ENCODE measurements at places on chromosomes 3 and 15. TPM values are rescaled to one million over a fixed set of nuclear protein-coding genes. Genes with fewer than 3 reads are reported as not detected.

- DNase-seq: no peak
Measured at GRCh38 chr15:39165020-39165706, 415.7 kb upstream of the THBS1 start.

- DNase-seq: no peak
Measured at GRCh38 chr3:122067214-122067550, 12.0 kb downstream of the CD86 start.

- no peak for DNase-seq
Measured at GRCh38 chr15:80906159-80906766, 83.4 kb downstream of the MESD start.

GRCh38 chr15:73617301-73617831 lies 15.8 kb downstream of the NPTN start:
- no peak for DNase-seq

GRCh38 chr3:116034086-116034485 lies 410.8 kb downstream of the GAP43 start:
- DNase-seq: no peak

- no peak for DNase-seq
Measured at GRCh38 chr3:69008980-69009379, 4.5 kb downstream of the EOGT start.

DNA sequence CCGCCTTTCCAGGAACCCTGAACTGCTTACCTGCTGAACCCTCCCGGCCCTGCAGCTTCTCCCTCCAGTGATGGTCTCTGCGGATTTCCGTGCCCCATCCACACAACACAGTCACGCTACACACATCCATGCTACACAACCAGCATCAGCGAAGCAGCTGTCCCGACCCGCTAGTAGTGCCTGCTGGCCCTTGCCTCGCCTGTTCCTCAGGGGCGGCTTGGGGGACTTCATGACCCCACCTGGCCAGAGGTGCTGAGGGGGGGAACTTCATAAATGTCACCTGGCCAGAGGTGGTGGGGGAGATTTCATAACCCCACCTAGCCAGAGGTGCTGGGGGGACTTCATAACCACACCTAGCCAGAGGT lies 530 bp upstream of the TUBGCP5 start:
- DNase-seq: no peak

GRCh38 chr3:98548544-98548943 lies 16.8 kb downstream of the GPR15 start:
- no peak for DNase-seq

DNA sequence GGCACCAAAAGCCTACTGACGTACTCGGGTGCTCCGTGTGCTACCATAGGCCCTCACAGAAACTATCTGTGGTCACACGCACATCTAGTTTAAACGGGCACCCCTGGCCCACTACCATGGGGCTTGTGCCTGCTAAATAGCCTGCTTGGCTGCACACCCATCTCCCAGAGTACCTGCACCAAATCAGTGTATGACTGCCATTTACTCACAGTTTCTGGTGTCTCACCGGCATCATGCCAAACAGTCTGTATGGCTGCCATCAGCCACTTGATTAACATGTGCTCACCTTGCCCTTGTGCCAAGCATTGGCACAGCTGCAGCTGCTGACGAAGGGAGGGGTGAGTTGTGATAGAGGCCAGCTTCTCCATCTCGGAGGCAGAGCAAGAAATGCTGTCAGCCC lies 232.7 kb downstream of the IGSF11 start:
- no peak for DNase-seq

DNA sequence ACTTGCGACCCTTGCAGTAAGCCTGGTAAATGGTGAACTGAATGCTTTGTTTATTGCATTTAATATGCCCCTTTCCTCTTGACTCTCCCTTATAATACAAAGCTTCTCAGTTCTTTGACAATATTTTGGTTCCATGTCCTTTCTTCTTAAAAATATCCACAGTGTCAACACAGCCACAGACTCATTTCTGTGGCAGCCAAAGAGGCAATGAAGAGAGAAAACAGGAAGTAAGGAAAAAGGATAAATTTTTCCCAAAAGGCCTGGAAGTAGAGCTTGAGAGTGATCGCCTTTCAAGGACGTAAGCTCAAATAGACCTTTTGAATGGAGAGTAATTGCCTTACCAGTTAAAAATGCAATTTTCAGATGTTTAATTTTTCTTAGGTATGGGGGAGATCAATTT lies 59.4 kb downstream of the PEX5L start:
- DNase-seq: no peak

- no peak for DNase-seq
Measured at GRCh38 chr15:91022832-91023129, 387 bp upstream of the VPS33B start.

GRCh38 chr3:62373215-62373614 lies at the start of gene FEZF2:
FEZF2 (minus strand) TSS chr3:62373550; CDS start chr3:62372868, 682 bp downstream.
- DNase-seq: no peak

DNA sequence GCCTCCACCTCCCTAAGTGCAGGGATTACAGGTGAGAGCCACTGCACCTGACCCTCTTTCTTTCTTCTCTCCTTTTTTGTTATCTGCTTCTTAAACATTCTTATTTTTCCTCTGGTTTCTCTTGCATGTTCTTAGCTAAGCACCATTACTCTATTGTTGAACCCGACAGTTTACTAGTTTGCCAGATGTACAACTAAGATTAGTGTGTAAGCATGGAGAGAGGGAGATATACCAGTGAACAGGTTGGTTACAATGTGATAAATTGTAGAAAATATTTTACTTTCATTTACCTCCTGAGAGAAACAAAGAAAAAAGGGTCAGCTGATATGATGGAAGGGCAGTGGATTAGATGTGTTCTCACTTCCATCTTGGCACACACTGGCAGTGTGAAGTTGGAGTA lies 4.9 kb downstream of the HAUS2 start:
- DNase-seq: no peak

The ISLR gene
- 108 TPM for total RNA-seq

The SLC6A1 gene
- total RNA-seq: 0.23 TPM

The LRRIQ4 gene
- 0.30 TPM for total RNA-seq

The SLC25A26 gene
- total RNA-seq: 32.3 TPM

The CASR gene
- total RNA-seq: 0.13 TPM

The LDHAL6B gene
- total RNA-seq: not detected

The LEKR1 gene
- total RNA-seq: 1.5 TPM

The ZBED2 gene
- total RNA-seq: 1.5 TPM

The TEX55 gene
- total RNA-seq: not detected
